IPS DF 6.9 (cell line): ENCODE measurements at places on chromosomes 1 and 21.

GRCh38 chr1:228073857-228074545 lies 8.5 kb upstream of the ARF1 start:
- no peaks in the 10 kb centered on the region; the same call in 1 of the 2 replicates for H3K36me3 ChIP-seq
- no peak overlapping the region for H3K4me3 ChIP-seq
- H3K27ac ChIP-seq: no peak overlapping the region
- H3K27me3 ChIP-seq: peaks cover 44% of the 10 kb centered on the region
- no peak for DNase-seq

- H3K4me3 ChIP-seq: no peak overlapping the region
- no peak overlapping the region for H3K27ac ChIP-seq
- peak; percentile 64 for DNase-seq
- H3K4me1 ChIP-seq: peaks cover 1% of the 10 kb centered on the region; the same call in 1 of the 2 replicates
- no peaks in the 10 kb centered on the region for H3K27me3 ChIP-seq
- no peaks in the 10 kb centered on the region for H3K36me3 ChIP-seq
Observed at GRCh38 chr1:84724128-84724860, 34.0 kb upstream of the SSX2IP start.

- DNase-seq: no peak
- H3K4me1 ChIP-seq: no peaks in the 10 kb centered on the region
- H3K27ac ChIP-seq: no peak overlapping the region
- no peaks in the 10 kb centered on the region for H3K36me3 ChIP-seq
Observed at GRCh38 chr1:22747735-22748073, 37.1 kb downstream of the EPHB2 start.

- H3K27ac ChIP-seq: no peak within 1 kb of the TSS
- H3K4me3 ChIP-seq: no peak within 1 kb of the TSS
- no peaks in the 10 kb centered on the region for H3K27me3 ChIP-seq
- DNase-seq: no peak
- no peaks in the 10 kb centered on the region for H3K4me1 ChIP-seq
Observed at GRCh38 chr1:153057375-153057774, at the start of gene SPRR2A. SPRR2A (minus strand) TSS chr1:153057512; CDS start chr1:153056735, 777 bp downstream.

- H3K27ac ChIP-seq: no peak overlapping the region
- no peaks in the 10 kb centered on the region for H3K27me3 ChIP-seq
- H3K36me3 ChIP-seq: no peaks in the 10 kb centered on the region
- no peak for DNase-seq
- H3K4me1 ChIP-seq: peaks cover 11% of the 10 kb centered on the region
- no peak overlapping the region for H3K4me3 ChIP-seq
Observed at GRCh38 chr1:18939398-18940302, 16.8 kb downstream of the IFFO2 start.

DNA sequence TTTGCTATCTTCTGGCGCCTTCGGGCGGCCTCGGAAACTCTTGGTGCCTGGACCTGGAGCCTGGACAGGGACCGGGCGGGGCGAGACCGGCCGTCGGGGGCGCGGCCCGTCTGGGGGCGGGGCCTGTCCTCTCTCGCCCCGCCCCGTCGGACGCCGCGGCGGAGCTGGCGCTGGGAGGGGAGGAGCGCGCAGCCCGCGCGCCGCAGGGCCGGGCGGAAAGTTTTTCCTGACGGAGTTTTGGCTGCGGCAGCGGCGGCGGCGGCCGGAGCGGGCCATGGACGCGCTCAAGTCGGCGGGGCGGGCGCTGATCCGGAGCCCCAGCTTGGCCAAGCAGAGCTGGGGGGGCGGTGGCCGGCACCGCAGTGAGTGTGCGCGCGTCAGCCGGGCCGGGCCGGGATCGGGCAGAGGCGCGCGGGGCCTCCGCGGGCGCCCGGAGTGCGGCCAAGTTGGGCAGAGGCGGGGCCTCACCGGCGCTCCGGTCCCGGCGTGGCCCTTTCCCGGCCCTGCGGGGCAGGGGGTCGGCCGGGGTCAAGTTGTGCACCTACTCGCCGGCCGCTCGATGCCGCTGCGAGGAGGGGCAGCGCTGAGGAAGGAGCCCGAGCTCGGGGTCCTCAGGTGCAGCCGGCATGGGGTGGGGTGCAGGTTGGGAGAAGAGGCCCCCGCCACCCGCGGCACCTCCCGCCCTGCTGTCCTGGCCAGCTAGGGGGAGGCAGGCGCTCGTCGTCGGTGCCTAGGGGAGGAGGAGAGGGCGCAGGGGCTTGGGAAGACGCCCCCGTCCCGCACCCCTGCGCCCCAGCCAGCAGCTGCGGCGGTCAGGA lies at the start of gene LDLRAP1:
TSS of gene LDLRAP1 (plus strand) at position 182 of the 818 bp plus-strand sequence. CDS start at position 275, 93 bp downstream.
- H3K27me3 ChIP-seq: 0 out of 2 replicates have a peak, but pooled peaks cover 1% of the 10 kb centered on the region
- H3K4me3 ChIP-seq: peak within 1 kb of the TSS; percentile 88
- peaks cover 4% of the 10 kb centered on the region; the same call in 1 of the 2 replicates for H3K4me1 ChIP-seq
- no peaks in the 10 kb centered on the region for H3K36me3 ChIP-seq
- no peak within 1 kb of the TSS for H3K27ac ChIP-seq

DNA sequence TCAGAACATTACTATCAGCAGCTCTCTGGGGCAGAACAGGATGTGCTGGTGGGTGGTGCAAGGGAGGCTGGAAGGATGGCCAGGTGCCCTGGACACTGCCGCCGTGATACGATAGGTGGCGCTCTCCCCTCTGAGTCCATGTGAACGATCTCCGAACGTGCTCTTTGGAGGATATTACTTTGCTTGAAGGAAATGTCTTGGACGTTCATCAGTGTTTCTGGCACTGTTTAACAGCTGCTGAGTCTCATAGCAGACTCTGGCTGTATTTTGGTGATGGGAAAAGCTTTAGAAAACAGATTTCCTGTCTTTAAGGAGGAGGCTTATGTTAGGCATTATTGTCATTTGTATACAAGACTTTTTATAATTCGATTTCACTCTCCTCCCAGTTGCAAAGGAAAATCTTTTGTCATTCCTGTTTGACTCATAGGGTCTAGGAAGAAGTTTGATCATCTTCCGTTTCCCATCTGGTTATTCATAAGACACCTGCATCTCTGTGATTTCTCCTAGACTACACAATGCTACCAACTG lies 386.2 kb upstream of the ADGRL2 start:
- no peaks in the 10 kb centered on the region for H3K27me3 ChIP-seq
- no peaks in the 10 kb centered on the region for H3K36me3 ChIP-seq
- H3K27ac ChIP-seq: no peak overlapping the region
- H3K4me1 ChIP-seq: peaks cover 2% of the 10 kb centered on the region; the same call in 1 of the 2 replicates
- peak; percentile 82 for DNase-seq
- no peak overlapping the region for H3K4me3 ChIP-seq

DNA sequence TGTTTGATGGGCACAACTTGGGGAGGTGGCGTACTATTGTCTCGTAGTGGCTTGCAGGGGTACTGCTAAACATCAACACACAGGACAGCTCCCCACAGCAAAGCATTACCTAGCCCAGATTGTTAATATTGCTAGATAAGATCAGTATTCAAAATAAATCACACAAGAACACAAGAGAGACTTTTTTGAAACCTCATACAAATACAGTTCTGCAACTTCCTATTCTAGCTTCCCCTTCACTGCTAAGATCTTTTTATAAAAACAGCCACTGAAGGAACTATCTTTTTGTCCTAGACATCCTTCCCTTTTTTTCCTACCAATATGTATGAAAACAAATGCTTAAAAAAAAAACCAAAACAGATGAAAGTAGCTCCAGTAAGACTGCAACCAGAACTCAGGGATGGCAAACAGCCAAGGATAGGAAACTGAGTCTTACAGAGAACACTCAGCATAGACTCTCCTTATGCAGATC lies 137.8 kb upstream of the KRTAP19-8 start:
- no peaks in the 10 kb centered on the region for H3K36me3 ChIP-seq
- no peak overlapping the region for H3K27ac ChIP-seq
- no peak for DNase-seq
- H3K27me3 ChIP-seq: no peaks in the 10 kb centered on the region
- H3K4me3 ChIP-seq: no peak overlapping the region

DNA sequence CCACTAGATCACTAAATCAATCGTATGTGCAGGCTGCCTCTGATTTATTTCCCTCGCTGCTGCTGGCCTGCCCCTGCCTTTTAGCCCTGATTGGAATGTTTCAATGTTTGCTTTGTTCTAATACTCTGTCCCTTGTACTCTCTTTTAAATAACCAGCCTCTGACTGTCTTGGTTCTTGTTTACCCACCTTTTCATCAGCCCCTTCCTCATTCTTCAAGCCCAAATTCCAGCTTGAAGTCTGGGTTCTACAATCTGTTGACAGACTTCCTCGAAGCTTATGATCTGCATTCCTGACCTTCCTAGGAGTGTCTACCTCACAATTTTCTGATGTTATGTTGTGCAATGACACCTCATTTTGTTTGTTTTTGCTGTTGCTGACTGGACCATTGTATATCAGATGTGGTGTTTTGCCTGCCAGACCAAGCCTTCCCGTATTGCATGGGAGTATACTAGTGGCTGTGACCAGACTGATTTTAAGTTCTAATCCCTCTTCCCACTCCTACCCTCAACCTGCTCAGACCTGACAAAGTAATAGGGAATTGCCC lies 46.6 kb upstream of the APOBEC4 start:
- no peak overlapping the region for H3K4me3 ChIP-seq
- no peaks in the 10 kb centered on the region for H3K36me3 ChIP-seq
- no peaks in the 10 kb centered on the region for H3K27me3 ChIP-seq
- H3K27ac ChIP-seq: no peak overlapping the region
- no peak for DNase-seq
- no peaks in the 10 kb centered on the region for H3K4me1 ChIP-seq

GRCh38 chr1:11229203-11229602 lies 33.1 kb downstream of the MTOR start:
- DNase-seq: no peak
- no peak overlapping the region for H3K27ac ChIP-seq
- no peak overlapping the region for H3K4me3 ChIP-seq
- no peaks in the 10 kb centered on the region for H3K4me1 ChIP-seq
